ENCODE measurements at places on chromosomes 2 and 18. TPM values are rescaled to one million over a fixed set of nuclear protein-coding genes. Genes with fewer than 3 reads are reported as not detected.

DNA sequence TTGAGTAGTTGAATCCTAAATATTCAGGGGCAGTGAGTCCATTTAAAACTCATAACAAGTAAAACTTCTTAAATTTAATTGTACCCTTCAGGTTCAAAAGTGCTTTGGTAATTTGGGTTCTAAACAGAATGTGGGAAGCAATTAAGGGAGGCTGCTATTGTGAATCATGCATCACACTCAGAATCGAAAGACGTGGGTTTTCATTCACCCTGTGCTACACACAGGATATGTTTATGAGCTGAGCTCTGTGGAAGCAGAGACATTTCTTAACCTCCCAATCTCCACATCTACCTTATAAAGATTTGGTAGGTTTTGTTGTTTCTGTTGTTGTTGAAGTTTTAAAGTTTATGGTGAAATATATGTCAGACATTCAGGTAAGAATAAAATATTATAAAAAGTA lies 633.4 kb downstream of the DPP10 start:
- H3K4me3 ChIP-seq: no peak overlapping the region
- H3K36me3 ChIP-seq: no peaks in the 10 kb centered on the region
- H3K4me1 ChIP-seq: no peaks in the 10 kb centered on the region
- no peak for DNase-seq
- no peak overlapping the region for H3K27ac ChIP-seq

DNA sequence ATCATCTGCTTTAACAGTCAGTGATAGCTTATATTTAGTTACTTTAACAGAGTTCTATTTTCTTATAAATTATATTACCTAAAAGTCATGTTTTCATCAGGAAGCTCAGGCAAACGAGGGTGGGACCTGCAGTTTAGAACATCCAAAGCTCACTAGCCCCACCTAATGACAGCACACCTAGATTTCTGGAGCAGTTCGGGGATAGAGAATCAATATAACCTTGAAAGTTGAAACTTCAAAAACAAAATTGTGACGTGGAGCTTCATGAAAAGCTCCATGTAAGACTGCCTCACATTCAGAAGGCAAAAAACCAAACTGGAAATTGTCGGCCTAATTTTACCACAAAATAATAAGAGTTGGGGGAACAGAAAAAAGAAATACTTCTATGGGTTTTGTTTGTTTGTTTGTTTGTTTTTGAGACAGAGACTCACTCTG lies 185.9 kb upstream of the CCDC150 start:
- H3K27ac ChIP-seq: no peak overlapping the region
- H3K36me3 ChIP-seq: no peaks in the 10 kb centered on the region
- no peak overlapping the region for H3K4me3 ChIP-seq
- DNase-seq: peak; percentile 79
- no peaks in the 10 kb centered on the region for H3K27me3 ChIP-seq

DNA sequence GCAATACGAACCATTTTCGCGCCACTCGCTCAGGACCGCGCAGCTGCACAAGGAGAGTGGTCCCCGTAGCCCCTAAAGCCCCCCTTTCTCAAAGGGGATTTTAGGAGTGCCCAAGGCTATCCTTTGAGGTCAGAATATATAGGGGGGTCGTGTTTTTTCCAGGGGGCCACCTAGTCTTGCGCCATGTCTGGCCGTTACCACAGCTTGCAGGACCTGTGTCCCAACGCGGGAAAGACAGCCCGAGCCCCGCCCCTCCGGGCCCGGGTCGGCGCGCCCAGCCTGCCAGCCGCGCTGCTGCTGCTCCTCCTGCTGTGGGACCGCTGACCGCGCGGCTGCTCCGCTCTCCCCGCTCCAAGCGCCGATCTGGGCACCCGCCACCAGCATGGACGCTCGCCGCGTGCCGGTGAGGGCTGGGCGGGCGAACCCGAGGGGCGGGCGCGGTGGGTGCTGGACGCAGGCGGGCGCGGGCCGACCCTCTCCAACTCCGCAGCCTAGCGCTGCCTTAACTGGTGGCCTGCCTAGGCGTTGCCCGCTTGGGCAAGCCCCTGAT lies at the start of gene CDCA7:
TSS of gene CDCA7 (plus strand) at position 291 of the 550 bp plus-strand sequence. CDS start at position 383, 92 bp downstream.
- H3K4me3 ChIP-seq: peak within 1 kb of the TSS; percentile 59
- H3K4me1 ChIP-seq: peaks cover 33% of the 10 kb centered on the region
- peak within 1 kb of the TSS; percentile 80 for H3K27ac ChIP-seq
- DNase-seq: peak; percentile 82
- H3K27me3 ChIP-seq: no peaks in the 10 kb centered on the region

GALR1 gene
- 0.74 TPM for total RNA-seq

- no peaks in the 10 kb centered on the region for H3K27me3 ChIP-seq
- H3K4me3 ChIP-seq: no peak overlapping the region
- H3K36me3 ChIP-seq: no peaks in the 10 kb centered on the region
- no peak overlapping the region for H3K27ac ChIP-seq
Observed at GRCh38 chr18:67926929-67927864, 410.7 kb upstream of the DSEL start.

DNA sequence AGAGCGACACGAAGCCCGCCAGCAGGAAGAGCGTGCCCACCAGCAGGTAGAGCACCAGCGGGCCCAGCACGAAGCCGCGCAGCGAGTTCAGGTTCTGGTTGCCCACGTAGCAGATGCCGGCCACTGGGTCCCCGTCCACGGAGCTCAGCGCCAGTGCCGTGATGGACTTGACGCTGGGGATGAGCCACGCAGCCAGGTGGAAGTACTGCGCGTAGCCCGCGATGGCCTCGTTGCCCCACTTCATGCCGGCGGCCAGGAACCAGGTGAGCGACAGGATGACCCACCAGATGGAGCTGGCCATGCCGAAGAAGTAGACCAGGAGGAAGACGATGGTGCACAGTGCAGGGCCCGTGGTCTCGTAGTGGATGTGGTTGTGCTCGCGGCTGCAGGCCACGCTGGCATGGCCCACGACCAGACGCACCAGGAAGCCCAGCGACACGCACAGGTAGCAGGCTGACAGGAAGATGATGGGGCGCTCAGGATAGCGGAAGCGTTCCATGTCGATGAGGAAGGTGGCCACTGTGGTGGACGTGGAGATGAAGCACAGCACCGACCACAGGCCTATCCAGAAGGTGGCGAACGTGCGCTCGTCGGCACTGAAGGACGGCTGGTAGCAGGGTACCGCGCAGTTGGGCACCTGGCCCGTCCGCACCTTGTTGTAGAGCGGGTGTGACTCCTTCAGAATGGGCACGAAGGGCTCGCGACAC lies 2.1 kb downstream of the FZD5 start:
- DNase-seq: peak; percentile 78
- peaks cover 6% of the 10 kb centered on the region for H3K27me3 ChIP-seq
- H3K36me3 ChIP-seq: peaks cover 13% of the 10 kb centered on the region
- peak overlapping the region; percentile 89 for H3K4me3 ChIP-seq

DNA sequence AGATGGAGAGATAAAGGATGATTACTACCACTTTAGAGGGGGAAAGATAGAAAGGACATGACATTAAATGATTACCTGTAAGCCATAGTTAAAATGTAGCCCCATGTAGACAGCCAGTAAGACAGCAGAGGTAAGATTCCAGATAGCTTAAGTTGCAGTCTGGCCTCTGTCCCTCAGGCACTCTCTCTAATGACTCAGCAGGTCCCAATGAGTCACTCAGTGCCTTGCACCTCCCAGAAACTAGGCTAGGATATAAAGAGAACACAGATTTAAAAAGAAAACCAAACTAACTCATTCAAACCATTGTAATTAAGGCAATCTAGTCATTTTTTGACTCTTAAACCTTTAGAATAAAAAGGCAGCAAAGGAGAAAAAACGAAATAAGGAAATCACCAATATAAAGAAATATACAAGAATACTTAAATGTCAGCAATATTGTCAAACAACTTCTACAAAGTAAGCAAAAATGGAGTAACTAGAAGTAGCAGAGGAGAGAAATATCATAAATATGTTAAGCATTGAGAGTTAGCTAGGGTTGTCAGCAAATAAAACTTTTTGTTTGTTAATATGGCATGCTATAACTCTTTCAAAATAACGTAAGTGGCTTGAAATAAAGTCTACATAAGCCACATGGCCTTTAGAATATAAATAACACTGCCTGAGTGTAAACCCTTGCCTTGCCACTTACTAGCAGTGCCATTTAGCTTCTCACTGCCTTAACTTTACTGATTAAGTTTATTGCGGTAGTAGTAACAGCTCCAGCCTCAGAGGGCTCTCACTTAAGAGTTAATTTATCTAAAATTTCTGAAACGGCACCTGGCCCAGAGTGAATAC lies 48.5 kb downstream of the SOCS6 start:
- H3K4me1 ChIP-seq: 0 out of 2 replicates have a peak, but pooled peaks cover 10% of the 10 kb centered on the region
- H3K27ac ChIP-seq: no peak overlapping the region
- H3K36me3 ChIP-seq: no peaks in the 10 kb centered on the region

- H3K4me1 ChIP-seq: no peaks in the 10 kb centered on the region
- H3K36me3 ChIP-seq: no peaks in the 10 kb centered on the region
- H3K27ac ChIP-seq: no peak overlapping the region
Observed at GRCh38 chr2:157061799-157062198, 195.7 kb upstream of the GALNT5 start.

DNA sequence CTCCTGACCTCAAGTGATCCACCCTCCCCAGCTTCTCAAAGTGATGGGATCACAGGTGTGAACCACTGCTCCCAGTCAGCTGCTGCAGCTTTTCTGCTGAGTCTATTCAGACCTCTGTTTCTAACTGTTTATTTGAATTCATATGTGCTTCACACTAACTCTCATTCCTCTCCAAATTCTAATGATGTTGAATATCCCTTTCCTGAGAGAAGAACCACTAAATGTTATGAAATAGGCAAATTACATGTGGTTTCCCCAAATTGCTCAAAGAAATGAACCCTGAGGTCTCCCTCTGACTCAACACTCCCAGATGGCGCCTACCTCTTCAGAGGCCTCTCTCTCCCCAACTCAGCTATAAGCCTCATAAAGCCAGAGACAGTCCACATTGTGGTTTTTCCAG lies 98.6 kb downstream of the IRS1 start:
- no peak overlapping the region for H3K27ac ChIP-seq
- no peak overlapping the region for H3K4me3 ChIP-seq
- 0 out of 2 replicates have a peak, but pooled peaks cover 2% of the 10 kb centered on the region for H3K4me1 ChIP-seq
- no peaks in the 10 kb centered on the region for H3K36me3 ChIP-seq
- DNase-seq: no peak
- H3K27me3 ChIP-seq: no peaks in the 10 kb centered on the region

DNA sequence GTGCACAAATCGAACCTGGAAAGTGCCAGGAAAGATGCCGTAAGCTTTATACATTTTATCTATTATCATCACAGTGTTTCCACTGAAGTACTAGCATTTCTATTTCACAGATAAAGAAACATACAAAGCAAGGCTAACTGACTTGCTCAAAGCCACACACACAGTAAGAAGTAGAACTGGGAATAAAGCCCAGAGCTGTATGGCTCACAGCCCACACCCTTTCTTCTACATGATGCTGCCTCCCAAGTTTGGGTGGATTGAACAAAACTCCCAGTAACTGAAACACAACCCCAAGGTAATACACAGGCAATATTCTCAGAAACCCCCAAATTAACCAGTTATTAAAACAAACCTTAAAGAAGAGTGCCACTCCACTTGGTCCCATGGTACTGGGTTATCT lies 11.2 kb downstream of the SAP130 start:
- H3K4me1 ChIP-seq: no peaks in the 10 kb centered on the region
- DNase-seq: no peak
- H3K27me3 ChIP-seq: no peaks in the 10 kb centered on the region
- H3K36me3 ChIP-seq: peaks cover 39% of the 10 kb centered on the region
- no peak overlapping the region for H3K27ac ChIP-seq

CYP26B1 gene
- total RNA-seq: 0.31 TPM

- H3K4me3 ChIP-seq: no peak overlapping the region
- 0 out of 2 replicates have a peak, but pooled peaks cover 8% of the 10 kb centered on the region for H3K4me1 ChIP-seq
- DNase-seq: peak; percentile 47
- no peak overlapping the region for H3K27ac ChIP-seq
Observed at GRCh38 chr2:20614201-20615067, 36.5 kb downstream of the HS1BP3 start.

CDH19 gene
- not detected for total RNA-seq

GRCh38 chr2:43349904-43350303 lies 123.5 kb upstream of the ZFP36L2 start:
- no peaks in the 10 kb centered on the region for H3K27me3 ChIP-seq
- H3K4me3 ChIP-seq: no peak overlapping the region
- no peak for DNase-seq
- H3K27ac ChIP-seq: no peak overlapping the region
- no peaks in the 10 kb centered on the region for H3K36me3 ChIP-seq

EMILIN1 gene
- total RNA-seq: 4.8 TPM

TUBB6 gene
- 329 TPM for total RNA-seq

MYL12B gene
- total RNA-seq: 152 TPM

- no peak overlapping the region for H3K4me3 ChIP-seq
- peaks cover 11% of the 10 kb centered on the region for H3K4me1 ChIP-seq
- no peak overlapping the region for H3K27ac ChIP-seq
- H3K36me3 ChIP-seq: no peaks in the 10 kb centered on the region
Observed at GRCh38 chr2:31397094-31397493, 17.4 kb downstream of the XDH start.

DNA sequence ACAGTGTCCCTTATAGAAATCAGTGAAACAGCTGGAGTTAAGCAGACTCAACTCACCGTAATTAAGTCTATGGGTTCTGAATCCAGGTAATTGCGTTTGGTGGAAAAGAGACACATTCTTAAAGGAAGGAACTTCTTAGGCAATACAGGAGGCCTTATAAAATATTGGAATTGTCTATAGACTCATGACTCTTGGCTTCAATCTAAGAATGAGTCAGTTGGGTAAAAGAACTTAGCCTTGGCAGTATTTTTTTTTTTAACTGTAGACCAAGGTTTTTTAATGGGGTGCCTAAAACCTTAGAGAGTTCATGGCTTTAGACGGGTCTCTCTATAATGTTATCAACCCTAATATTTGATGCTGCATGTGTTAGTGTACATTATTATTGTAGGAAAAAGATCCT lies 47.6 kb downstream of the CCDC85A start:
- H3K27me3 ChIP-seq: no peaks in the 10 kb centered on the region
- H3K36me3 ChIP-seq: no peaks in the 10 kb centered on the region
- H3K4me3 ChIP-seq: no peak overlapping the region
- no peak for DNase-seq
- no peak overlapping the region for H3K27ac ChIP-seq

DNA sequence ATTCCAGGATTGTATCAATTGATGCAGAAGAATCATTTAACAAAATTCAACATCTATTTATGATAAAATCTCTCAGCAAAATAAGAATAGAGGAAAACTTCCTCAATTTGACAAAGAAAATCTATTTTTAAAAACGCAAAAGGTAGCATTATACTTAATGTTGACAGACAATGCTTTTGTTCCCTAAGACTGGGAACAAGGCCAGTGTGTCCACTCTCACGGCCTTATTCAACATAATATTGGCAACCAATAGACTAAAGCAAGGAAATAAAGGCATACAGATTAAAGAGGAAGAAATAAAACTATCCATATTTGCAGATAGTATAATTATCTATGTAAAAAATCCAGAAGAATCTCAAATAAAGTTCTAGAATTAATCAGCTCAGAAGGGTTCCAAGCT lies 472.4 kb upstream of the ID2 start:
- H3K36me3 ChIP-seq: peaks cover 5% of the 10 kb centered on the region
- H3K27ac ChIP-seq: no peak overlapping the region
- no peaks in the 10 kb centered on the region for H3K27me3 ChIP-seq

GRCh38 chr18:44323125-44323524 lies 357.6 kb upstream of the SETBP1 start:
- H3K4me1 ChIP-seq: no peaks in the 10 kb centered on the region
- H3K27me3 ChIP-seq: no peaks in the 10 kb centered on the region
- no peak overlapping the region for H3K27ac ChIP-seq
- H3K36me3 ChIP-seq: no peaks in the 10 kb centered on the region

IL1RL1 gene
- total RNA-seq: not detected

GRCh38 chr18:34048423-34048822 lies 176.3 kb downstream of the NOL4 start:
- no peaks in the 10 kb centered on the region for H3K27me3 ChIP-seq
- peaks cover 14% of the 10 kb centered on the region for H3K4me1 ChIP-seq
- no peak overlapping the region for H3K4me3 ChIP-seq
- H3K36me3 ChIP-seq: no peaks in the 10 kb centered on the region
- peak; percentile 49 for DNase-seq
- H3K27ac ChIP-seq: no peak overlapping the region

ABCG8 gene
- total RNA-seq: 0.31 TPM
